ENCODE measurements at places on chromosomes 16 and 17. TPM values are rescaled to one million over a fixed set of nuclear protein-coding genes. Genes with fewer than 3 reads are reported as not detected.

GRCh38 chr17:43634591-43635125 is 27.1 kb downstream of the MEOX1 start:
- DNase-seq: no peak

DNA sequence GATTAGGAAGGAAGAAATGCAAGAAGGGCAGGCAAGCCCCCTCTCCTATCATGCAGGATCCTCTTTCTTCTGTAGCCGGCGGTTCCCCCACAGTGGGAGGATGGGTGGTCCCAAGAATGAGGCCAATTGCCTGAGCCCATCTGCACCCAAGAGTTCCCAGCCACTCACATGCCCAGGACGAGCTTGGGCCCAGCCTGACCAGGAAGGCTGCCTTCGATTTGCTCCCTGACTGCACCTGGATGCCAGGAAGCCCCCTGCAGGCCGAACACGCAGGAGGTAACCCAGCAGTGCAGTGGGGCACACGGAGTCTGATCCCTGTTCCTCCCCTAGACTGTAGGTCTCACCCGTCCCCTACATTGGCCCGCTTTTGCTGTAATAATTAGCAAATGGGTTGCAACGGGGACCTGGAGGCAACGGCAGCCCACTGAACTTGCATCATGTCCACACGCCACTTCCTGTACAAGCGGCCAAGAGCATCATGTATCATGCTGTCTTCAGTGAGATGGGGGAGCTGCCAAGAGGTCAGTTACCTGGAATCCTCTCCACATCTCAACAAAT is 67.5 kb downstream of the AMFR start:
- peak; percentile 82 for DNase-seq

DNA sequence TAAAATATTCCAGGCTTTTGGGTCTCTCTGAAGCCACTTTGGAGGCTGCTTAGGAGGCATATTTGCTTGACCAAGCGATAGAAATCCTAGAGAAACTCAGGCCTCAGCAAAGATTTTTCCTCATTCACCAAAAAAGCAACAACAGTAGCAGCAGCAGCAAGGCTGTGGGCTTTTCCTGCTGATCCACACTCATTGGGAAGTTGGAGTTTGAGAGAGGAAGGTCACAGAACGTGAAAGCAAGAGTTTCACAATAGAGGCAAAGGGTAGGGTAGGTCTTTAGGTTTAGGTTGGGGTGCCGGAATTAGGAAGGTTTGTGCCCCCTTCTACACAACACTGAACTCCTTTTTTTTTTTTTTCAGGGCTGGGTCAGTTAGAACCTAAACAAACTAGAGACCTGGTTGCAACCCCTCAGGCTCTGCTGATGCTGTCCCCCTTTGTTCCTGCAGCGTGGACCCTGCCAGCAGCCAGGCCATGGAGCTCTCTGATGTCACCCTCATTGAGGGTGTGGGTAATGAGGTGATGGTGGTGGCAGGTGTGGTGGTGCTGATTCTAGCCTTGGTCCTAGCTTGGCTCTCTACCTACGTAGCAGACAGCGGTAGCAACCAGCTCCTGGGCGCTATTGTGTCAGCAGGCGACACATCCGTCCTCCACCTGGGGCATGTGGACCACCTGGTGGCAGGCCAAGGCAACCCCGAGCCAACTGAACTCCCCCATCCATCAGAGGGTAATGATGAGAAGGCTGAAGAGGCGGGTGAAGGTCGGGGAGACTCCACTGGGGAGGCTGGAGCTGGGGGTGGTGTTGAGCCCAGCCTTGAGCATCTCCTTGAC is 2.0 kb downstream of the TMUB2 start:
- no peak for DNase-seq

DNA sequence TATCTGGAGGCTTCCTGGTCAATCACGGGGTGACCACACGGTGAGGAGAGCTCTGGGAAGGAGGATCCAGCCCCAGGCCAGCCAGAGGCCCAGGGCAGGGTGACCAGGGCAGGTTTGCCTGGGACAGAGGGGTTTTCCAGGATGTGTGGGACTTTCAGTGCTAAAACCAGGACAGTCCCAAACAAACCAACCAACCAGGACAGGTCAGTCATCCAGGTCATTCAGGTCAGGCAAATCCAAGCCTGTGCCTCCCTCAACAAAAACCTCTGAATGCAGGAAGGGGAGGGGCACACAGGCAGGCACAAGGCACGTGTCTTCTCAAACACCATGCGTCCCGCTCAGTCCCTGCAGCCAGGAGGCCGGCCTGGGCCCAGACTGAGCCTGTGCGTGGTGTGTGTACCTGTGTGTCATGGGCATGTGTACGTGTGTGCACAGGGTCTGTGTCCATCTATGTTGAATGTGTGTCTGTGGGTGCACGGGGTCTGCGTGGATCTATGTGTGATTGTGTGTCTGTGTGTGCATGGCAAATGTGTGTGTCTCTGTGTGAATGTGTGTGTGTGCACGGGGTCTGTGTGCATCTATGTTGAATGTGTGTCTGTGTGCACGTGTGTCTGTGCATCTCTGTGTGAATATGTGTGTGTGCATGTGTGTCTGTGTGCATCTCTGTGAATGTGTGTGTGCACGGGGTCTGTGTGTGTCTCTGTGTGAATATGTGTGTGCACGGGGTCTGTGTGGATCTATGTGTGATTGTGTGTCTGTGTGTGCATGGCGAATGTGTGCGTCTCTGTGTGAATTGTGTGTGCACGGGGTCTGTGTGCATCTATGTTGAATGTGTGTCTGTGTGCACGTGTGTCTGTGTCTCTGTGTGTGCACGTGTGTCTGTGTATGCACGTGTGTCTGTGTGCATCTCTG is 78.9 kb downstream of the RTN4RL1 start:
- DNase-seq: no peak

DNA sequence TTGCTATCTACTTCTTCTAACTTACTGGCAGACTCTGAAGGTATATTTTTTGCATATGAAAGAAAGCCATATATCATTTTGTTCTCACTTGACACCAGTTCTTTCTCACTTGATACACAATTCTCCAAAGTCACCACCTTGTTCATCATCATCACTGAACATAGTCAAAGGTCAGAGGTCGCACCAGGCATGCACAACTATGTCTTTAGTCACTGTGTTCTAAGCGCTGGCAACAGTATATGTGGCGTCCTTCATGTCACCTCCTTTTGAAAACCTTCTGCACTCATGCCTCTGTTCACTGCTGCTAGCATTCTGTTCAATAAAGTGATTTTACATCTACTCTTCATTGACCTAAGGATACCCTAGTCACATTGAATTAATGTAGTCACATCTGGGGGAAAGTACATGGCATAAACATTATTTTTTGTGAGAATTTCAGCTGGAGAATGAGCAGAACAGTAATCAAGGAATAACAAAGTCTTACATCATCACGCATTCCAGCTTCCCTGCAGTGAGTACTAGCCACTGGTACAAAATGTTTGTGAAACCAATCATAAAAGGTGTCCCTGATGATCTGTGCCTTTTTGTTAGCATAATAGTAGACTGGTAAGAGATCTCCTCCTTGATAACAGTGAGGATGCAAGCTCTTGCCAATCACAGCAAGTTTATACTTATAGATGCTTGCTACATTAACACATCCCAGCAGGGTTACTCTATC is 20.5 kb upstream of the TBX4 start:
- no peak for DNase-seq

GRCh38 chr16:54288835-54289241 is 2.3 kb upstream of the IRX3 start:
- no peak for DNase-seq

Gene CACNB1
- 6.4 TPM for total RNA-seq

DNA sequence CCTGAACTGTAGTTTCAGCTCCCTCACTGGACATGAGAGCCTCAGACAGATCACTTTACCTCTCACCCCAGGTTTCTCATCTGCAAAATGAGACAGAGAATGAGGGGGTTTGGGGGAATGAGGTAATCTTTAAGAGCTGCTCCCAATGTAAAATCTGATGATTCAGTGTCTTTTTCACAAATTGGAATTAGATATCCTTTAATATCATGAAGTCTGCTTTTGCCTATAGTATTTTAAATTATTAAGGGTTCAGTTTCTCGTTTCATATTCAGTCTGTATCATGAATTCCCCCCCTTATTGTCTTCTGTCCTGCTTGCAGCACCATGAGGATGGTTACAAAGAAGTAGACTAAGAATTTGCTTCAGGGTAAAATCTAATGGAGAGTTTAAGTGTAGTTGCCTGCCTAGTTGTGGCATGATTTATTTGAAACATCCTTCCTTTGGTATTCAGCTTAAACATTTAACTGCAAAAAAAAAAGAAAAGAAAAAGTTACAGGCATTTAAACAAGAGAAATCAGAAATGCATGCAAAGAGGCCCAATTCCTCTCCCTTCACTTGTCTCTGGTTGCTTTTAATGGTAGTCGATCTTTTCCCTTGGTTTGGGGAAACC is 77.3 kb downstream of the WNT3 start:
- DNase-seq: no peak

DNA sequence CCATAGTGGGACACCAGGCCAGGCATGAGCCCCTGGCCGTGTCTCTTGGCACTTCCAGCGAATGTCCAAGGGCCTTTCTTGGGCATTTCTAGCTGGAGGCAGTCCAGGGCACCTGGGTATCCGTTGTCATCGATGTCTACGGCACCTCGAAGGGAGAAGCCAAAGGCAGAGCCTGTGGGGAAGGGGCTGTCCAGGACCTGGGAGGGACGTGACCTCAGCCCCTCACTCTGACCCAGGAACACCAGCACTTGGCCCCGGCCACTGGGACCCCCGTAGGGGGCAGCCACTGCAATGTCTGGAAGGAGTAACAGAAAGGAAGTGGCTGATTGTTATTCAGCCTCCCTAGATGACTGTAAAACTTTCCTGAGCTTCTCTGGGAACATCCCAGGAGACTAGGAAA is 8.7 kb downstream of the ITGA2B start:
- no peak for DNase-seq

DNA sequence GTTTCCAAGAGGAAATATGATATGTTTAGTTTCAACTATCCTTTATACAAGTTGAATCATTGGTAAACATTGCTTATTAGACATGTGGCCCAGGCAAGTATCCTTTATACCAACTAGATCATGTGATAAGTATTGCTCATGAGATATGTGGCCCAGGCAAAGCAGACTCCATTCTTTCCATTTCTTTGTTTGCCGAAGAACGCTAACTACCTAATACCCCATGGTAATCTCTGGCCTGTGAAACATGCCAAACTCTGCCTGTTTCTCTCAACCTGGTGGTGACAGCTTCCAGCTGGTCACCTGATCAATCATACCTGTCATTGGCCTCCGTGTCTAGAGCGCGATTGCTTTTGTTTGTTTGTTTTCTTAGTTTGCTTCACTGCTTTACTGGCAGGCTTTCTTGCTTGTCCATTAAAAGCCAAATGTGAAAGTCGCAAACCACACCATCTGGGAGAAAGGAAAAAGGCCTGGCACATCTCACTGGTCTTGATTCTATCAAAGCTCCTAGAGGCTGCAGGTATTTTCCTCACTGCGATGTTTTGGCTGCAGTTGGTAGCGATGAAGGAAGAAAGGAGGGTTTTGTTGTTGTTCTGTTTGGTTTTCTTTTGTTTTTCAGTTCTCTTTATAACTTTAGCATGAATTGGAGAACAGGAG is 686.2 kb downstream of the KCNJ2 start:
- DNase-seq: no peak

Gene PRSS33
- 0.07 TPM for total RNA-seq

DNA sequence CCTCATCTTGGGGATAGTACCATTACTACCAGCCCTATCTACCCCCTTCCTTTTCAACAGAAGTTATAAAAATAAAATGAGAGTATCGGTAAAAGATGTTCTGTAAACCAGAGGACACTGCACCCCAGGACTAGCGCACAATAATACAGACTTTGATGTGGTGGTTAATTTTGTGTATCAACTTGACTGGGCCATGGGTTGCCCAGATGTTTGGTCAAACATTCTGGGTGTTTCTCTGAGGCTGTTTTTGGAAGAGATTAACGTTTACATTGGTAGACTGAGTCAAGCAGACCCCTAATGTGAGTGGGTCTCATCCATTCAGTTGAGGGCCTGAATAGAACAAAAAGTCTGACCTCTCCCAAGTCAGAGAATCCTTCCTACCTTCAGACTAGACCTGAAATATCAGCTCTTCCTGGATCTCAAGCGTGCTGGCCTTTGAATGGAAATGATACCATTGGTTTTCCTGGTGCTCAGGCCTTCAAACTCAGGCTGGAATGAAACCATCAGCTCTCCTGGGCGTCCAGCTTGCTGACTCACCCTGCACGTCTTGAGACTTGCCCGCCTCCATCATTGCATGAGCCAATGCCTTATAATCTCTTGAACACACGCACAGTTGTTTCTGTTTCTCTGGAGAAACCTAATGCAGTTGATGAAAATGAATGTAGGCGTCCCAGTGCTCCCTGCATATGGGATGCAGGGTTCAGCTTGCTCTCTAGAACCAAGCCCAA is 10.1 kb downstream of the MRM1 start:
- DNase-seq: no peak

GRCh38 chr16:24609740-24610415 is 70.5 kb downstream of the RBBP6 start:
- peak; percentile 85 for DNase-seq

Gene CYB561
- not detected for total RNA-seq

- no peak for DNase-seq
Measured at GRCh38 chr17:10121971-10122707, 76.3 kb downstream of the GAS7 start.

Gene USP43
- total RNA-seq: 2.8 TPM

DNA sequence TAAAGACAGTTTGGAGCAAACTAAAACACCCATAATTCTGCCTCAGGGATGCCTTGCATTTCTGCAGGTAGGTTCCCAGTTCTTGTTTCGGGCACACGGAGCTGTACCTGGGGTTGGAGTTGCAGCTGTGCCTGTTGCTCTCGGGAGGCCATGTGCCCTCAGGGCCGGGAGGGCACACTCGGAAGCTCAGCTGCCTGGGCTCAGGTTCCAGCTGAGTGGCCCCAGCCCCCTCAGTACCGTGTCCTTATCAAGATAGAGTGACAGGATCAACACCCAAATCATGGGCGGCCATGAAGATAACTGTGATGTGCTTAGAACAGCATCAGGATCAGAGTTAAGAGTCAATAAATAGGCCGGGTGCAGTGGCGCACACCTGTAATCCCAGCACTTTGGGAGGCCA is 107.9 kb downstream of the SNX29 start:
- no peak for DNase-seq

Gene TMC5
- not detected for total RNA-seq

Gene C16orf89
- total RNA-seq: not detected

Gene TMEM238L
- total RNA-seq: not detected

DNA sequence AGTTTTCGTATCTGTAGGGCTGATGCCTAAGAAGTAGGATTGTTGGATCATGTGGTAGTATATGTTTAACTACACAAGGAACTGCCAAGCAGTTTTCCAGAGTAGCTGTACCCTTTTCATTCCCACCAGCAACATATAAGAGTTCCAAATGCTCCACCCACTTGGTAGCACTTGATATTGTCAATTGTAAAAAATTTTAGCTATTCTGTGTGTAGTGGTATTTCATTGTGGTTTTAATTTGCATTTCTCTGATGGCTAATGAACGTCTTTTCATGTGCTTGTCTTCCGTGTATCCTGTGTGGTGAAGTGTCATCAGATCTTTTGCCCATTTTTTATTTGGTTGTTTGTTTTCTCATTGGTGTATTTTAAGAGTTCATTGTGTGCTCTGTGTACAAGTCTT is 69.7 kb downstream of the TANC2 start:
- DNase-seq: no peak

- no peak for DNase-seq
Measured at GRCh38 chr17:1872976-1873375, 43.2 kb downstream of the RPA1 start.

Gene EPOP
- total RNA-seq: 50.5 TPM
